ENCODE measurements at places on chromosomes 4 and X.

DNA sequence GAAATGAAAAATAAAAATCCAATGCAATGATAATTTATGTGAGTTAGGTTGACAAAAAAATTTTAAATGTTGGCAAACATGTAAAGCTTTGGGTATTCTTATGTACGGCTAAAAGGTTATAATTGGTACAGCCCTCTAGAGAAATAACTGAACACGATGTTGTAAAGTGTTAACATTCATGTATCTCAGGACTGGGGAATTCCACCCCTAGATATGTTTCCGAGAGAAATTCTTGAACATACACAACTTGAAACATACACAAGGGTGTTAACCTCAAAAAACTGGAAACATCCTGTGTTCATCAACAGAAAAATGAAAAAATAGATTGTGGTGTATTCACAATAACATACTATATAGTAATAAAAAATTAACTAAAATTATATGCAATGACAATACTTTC, 91.8 kb downstream of the CHM start:
- DNase-seq: no peak

- no peak for DNase-seq
These were observed 1008.5 kb upstream of the LCORL start for GRCh38 chr4:19030048-19030447.

DNA sequence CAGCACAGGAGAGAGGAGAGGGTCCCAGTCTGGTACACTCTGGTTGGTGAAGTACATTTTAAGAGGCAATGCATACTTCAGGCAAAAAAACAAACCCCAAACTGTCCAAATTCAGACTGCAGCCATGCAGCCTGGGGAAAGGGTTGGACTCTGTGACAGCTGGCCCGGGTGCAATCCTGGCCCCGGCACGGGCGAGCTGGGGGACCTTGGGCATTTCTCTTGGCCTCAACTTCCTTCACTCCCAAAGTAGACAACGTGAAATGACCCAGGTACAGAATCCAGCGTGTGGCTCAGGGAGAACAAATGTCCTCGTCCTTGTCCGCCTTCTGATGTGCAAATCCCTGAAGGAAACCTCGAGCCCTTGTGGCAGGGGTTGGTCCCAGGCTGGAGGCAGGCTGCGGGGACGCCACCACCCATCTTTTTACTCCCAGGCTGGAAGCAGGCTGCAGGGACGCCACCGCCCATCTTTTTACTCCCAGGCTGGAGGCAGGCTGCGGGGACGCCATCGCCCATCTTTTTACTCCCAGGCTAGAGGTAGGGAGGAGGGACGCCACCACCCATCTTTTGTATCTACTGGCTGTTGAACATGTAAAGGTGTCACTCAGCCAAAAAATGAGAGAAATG, 62.3 kb downstream of the ACOX3 start:
- no peak for DNase-seq

DNA sequence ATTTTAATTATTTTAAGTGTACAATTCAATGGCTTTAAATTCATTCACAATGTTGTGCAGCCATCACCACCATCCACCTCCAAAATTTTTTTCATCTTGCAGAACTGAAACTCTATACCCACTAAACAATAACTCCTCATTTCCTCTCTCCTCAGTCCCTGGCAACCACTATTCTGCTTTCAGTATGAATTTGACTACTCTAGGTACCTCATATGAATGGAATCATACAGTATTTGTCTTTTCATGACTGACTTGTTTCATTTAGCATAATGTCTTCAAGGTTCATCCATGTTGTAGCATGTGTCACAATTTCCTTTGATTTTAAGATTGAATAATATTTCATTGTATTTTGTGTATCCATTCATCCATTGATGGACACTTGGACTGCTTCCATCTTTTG, 46.9 kb downstream of the KIF4A start:
- DNase-seq: no peak

GRCh38 chrX:19728915-19729314, 158.5 kb downstream of the SH3KBP1 start:
- DNase-seq: no peak

GRCh38 chr4:85376285-85376684, 98.7 kb upstream of the ARHGAP24 start:
- DNase-seq: no peak
